ENCODE measurements at places on chromosomes 16 and 17. TPM values are rescaled to one million over a fixed set of nuclear protein-coding genes. Genes with fewer than 3 reads are reported as not detected.

KCNH4 gene
- total RNA-seq = not detected

DNA sequence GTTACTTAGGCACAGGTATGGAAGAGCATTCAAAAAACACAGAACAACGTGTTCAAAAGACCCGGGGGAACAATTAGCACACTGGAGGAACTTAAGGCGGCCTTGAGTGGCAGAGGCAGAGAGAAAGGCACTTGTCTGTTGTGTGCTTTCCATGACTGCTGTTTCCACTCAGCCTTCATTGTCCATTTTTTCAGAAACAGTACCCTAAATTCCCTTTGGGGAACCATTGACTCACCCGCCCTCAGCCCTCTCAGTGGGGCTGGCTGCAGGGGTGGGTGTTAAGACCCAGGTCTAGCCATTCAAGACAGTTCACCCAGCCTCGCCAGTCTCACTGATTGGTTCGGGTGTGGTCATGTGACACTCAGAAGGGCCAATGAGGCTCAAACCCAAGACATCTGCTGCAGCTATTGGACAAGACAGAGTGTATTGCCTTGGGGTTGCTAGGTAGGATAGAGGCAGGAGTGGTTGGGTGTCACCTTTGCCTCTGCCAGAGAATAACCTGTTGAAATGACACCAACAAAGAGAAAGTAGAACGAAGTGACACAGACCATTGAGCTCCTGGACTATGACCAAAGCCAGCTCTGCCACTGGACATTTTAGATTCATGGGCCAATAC is 19.6 kb upstream of the CEP20 start:
- no peaks in the 10 kb centered on the region for H3K27me3 ChIP-seq
- peak; percentile 25 for DNase-seq
- no peak overlapping the region for H3K27ac ChIP-seq
- H3K4me1 ChIP-seq = 0 out of 2 replicates have a peak, but pooled peaks cover 2% of the 10 kb centered on the region

GRCh38 chr16:58506241-58507194 is 6.6 kb downstream of the NDRG4 start:
- no peak for DNase-seq
- H3K27me3 ChIP-seq = no peaks in the 10 kb centered on the region
- no peaks in the 10 kb centered on the region for H3K36me3 ChIP-seq
- no peak overlapping the region for H3K27ac ChIP-seq
- no peak overlapping the region for H3K4me3 ChIP-seq

- H3K27ac ChIP-seq = no peak overlapping the region
- H3K27me3 ChIP-seq = no peaks in the 10 kb centered on the region
- no peak for DNase-seq
- peaks cover 44% of the 10 kb centered on the region for H3K4me1 ChIP-seq
Measured at GRCh38 chr16:67201411-67202345, 2.7 kb downstream of the ELMO3 start.

DNA sequence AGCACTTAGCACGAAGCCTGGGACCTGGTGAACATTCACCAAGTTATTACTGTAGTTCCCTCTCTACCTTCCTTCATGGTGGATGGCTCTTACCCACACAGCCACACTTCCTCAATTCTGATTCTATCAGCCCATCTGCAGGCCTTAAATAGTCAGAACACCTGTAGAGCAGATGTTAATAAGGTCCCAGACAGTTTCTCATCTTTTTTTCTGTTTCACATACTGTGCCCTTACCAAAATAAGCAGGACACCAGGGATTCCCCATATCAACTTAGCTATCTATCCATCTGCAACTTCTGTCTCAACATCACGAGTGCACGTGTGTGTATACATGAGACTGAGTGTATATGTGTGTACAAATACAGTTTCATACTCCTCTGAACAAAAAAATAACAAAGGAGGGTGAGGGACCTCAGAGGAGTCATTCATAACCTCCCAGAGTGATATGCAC is 2.8 kb downstream of the RECQL5 start:
- H3K27ac ChIP-seq = no peak overlapping the region
- no peaks in the 10 kb centered on the region for H3K36me3 ChIP-seq
- DNase-seq = no peak

All from PC-9 (cell line).